SK-N-MC (cell line): ENCODE measurements at places on chromosomes 12 and 14.

- no peak for DNase-seq
Measured at GRCh38 chr14:78450669-78451318, 280.6 kb downstream of the NRXN3 start.

- no peak for DNase-seq
Measured at GRCh38 chr14:92970271-92970670, 47.3 kb downstream of the CHGA start.

- DNase-seq, result no peak
Measured at GRCh38 chr12:16586350-16587109, 19.4 kb downstream of the LMO3 start.

DNA sequence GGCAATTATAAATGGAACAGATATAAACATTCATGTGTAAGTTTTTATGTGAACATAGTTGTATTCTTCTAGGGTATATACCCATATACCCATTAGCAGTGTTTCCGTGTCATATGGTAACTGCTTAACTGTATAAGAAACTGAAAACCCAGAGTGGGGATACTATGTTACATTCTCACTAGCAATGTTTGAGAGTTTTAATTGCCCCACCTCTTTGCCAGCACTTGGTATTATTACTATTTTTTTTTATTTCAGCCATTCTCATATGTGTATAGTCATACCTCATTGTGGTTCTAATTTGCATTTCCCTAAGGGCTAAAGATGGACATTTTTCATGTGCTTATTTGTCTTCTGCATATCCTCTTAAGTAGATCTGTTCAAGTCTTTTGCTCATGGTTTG lies 28.7 kb upstream of the ITPR2 start:
- DNase-seq, result no peak

DNA sequence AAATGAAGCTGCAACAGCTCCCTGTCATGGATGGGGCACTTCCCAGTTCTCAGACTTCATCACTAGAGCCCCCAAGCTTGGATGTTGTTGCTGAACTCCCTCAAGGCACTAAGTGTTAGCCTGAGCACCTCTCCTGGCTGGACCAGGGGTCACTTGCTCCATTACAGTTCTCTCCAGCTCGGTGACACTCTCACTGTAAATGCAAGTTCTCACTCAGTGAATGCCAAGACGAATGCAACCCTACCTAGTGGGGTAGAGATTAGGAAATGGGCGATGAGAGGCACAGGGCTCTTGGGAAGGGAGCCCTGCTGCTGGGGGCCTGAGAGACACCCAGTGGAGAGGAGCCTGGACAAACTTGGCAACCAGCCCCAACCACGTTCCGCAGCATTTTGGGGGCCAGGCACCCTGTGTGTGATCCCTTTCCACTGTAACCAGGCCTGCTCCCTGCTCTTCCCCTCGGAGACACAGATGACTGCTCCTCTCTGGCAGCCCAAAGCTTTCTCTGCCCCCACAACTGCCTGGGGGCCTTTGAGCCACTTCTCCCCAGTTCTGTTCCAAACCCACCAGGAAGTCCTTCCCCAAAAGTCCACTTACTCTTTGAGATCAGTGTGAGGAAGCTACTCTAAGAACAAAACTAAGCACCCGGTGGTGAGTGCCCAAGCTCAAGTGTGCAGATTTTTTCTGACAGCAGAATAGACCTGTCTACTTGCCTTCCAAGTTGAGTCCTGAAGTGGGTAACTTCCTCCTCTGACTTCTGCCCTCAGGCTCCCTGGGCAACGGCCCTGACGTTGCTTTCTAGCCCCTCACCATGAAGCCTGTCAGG lies 8.0 kb upstream of the SELPLG start:
- DNase-seq, result no peak

GRCh38 chr12:84841591-84841990 lies 71.0 kb downstream of the SLC6A15 start:
- no peak for DNase-seq

DNA sequence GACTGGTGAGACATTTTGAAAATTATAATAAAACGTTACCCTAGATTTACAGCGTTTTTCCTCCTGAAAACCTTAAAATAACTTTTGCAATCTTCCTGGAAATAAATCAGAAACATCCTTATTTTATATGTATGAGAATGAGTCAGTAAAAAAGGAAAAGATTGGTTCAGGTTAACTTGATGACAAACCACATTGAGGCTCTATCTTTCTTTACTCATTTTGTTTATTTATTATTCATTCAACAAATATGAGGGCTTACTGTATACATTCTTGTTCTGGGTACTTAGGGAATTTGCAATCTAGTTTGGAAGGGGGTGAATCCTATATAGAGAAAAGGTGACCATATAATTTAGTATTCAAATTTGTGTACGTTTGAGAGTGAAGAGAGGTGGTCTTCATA lies 156.6 kb downstream of the UNC79 start:
- no peak for DNase-seq
